Left colon (tissue), 2 donors: ENCODE measurements at places on chromosomes 3 and 15. TPM values are rescaled to one million over a fixed set of nuclear protein-coding genes. Genes with fewer than 3 reads are reported as not detected.
A peak's percentile ranks its signal among the peaks of the same experiment; 100 is the strongest.

FOXB1 gene
- total RNA-seq: not detected

C3orf20 gene
- not detected for total RNA-seq

MEX3B gene
- 1.4 TPM for total RNA-seq

NIPA2 gene
- 78.8 TPM for total RNA-seq

MRPS25 gene
- total RNA-seq: 82.7 TPM

KNL1 gene
- total RNA-seq: 8.0 TPM

GOLGA6L10 gene
- total RNA-seq: 2.0 TPM

TM4SF18 gene
- 2.0 TPM for total RNA-seq

DNA sequence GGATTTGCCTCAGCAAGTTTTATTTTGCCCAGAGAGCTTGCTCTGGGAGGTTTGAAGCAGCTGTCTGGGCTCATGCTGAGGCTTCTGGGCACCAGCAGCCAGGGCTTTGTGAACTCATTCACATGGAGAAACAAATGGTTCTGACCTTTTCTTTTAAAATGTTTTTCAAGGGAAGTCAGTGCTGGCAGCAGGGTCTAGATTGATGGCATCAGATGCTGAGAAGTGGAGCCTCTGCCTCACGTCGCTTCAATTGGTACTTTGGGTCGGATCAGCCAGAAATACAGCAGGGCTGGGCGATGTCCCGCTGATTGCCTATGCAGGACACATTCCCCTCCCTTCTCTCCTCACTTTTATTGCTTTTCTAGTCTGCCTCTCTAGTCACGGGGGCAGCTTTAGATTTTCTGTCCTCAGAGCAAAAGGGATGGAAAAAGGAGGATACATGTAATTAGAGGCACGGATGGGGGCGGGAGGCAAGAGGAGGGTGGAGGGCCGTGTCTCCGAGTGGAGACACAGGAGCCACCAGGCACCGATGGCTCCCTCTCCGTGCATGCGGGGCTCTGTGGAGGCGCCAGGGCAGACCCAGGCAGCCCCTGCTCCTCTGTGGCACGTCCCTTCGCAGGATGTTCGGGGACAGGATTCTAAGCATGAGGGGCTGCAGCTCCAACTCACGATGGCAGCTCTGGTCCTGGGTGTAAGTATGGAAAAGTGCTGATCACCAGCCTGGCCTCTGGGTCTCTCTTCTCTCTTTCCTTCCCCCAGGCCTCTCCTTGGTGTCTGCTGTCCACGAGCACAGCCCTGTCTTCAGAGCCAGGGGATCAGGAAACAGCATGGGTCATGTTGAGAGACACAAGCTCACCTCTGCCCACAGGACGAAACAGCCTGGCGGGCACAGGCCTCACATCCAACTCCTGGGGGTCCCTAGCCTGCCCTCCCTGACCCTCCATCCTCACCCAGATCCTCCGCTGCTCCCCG is 116.1 kb downstream of the FAM43A start:
- no peak for DNase-seq

DNA sequence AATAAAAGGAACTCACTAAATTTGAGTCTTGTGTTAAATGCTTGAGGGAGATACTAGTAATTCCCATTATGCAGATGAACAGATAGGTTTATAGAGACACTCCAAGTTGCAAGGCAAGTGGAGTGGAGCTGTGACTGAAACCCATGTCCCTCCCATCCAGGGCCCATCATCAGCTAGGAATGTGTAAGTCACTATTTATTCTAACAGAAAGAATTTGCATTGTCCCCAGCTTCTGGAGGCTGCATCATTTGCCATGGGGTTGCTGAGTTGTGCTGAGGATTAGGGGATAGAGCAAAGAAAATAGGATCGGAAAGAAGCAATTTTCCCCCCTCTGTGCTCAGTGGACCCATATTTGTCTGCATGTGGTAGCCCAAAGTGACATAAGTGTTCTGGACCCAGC is 197.4 kb upstream of the RGMA start:
- no peak for DNase-seq

DNA sequence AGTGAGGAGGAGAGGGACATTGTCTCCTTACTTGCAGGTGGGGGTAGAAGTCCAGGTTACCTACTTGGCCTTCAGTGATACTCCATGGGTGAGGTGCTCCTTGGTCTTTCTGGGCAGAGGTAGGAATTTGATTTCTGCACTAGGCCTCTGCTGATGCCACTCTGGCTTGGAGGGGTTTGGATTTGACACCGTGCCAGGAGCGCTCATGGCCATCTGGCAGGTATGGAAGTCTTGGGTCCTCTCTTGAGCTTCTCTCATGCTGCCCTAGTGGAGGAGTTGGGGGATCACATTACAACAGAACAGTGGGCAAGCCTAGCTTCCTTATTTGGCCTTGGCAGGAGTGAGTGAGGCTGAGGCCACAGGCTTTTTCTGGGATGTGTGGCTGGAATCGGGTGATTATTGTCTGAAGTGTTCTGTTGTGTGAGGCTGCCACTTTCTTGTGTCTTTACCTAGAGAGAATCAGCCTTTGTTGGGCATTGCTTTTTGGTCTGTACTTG is 525.0 kb downstream of the GABRG3 start:
- DNase-seq: no peak

DNA sequence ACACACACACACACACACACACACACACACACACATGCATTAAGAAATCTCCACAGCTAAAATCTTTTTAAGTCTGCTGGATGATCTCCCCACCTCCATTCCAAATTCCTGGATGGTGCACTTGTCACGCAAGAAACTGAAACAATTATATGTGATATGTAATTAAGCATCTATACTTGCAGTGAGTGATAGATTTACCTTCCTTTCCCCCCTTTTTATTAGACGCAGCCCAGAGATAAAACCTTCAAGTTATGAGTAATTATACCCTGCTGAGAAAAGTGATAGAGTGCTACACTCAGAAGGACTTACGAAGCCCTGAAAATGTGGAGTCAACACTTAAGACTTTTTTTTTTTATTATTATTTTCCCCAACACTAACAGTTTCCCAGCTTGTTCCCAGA is 255.2 kb downstream of the LSAMP start:
- no peak for DNase-seq

DNA sequence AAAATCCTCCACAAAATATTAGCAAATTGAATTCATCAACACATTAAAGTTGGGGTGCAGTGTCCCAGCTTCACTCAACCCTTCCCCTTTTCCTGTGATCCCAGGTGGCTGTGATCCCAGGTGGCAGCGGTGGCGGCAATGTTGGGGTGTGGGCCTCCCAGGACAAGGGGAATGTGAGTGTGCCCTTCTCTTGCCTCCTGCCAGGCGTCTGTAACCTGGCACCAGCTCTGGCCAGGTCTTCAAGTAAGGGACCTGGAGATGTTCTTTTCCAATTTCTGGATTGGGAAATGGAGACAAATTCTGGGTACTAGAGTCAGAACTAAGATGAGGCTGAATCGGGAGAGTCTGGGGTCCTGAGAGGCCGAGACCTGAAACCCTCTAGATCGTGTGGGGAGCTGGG is 20.1 kb downstream of the GOLGA6A start:
- DNase-seq: no peak

GRCh38 chr3:194484614-194485013 is 2.2 kb downstream of the ATP13A3 start:
- DNase-seq: no peak

- DNase-seq: no peak
Measured at GRCh38 chr15:89472785-89473256, 23.6 kb downstream of the RHCG start.

DNA sequence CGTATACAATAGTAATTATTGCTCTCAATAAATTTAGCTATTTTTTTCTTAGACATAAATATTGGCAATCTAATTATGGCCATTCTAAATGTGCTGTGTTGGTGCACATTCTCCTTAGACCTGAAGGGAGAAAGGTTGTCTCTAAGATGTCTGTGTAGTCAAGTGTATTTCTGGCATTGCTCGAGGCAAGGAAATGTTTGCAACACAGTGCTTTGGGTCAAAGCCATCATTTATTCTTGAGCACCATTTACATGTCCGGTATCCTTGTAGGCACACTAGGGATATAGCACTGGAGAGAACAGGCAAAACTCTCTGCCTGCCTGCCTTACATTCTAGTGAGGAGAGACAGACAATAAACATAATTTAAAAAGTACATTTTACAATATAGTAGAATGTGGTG is 2.6 kb upstream of the PHLDB2 start:
- no peak for DNase-seq

GRCh38 chr3:49007771-49008528 is 759 bp downstream of the WDR6 start:
- peak; percentile 93 for DNase-seq

- DNase-seq: no peak
Measured at GRCh38 chr3:146404436-146404835, 64.9 kb downstream of the PLSCR2 start.

- no peak for DNase-seq
Measured at GRCh38 chr15:80216141-80216540, 35.9 kb downstream of the CTXND1 start.

DNA sequence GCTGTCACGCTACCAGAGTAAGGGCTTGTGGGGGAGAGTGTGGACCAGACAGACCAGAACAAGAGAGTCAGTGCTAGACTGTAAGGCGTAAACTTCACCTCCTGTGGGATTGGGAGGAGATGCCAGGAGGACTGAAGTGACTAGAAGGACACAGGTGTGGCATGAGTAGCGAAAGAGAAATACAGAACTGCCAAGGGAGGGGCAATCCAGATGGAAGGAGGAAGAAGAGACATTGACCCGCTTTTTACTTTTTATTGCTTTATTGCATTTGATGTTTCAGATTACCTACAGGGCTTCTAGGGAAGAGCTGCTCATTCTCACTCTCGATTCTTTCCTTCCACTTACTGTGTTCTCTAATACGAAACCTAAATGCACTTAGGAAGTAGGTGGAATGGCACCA is 2.1 kb downstream of the POGLUT1 start:
- peak; percentile 49 for DNase-seq

DNA sequence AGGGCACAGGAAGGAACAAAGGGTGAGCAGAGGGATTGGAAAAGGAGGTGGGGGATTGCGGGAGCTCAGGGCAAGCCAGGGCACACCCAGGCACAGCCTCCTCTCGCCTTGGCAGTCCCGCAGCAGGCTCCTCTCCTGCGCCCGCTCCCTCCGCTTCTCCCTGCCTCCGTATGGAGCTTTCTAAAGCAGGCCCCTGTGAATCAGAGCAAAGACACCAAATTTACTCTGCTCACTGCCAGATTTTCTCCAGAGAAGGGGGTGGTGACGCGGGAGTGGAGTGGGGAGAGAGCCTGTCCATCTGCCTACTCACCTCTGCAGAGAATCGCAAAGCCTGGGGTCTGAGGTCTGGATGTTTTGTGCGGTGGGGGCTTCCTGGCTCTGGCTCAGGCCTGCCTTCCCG is 20.0 kb downstream of the ATP2B2 start:
- no peak for DNase-seq

GRCh38 chr15:89462198-89462912 is 34.0 kb downstream of the RHCG start:
- no peak for DNase-seq

- DNase-seq: no peak
Measured at GRCh38 chr3:50269977-50270413, 1.0 kb downstream of the SEMA3B start.

DNA sequence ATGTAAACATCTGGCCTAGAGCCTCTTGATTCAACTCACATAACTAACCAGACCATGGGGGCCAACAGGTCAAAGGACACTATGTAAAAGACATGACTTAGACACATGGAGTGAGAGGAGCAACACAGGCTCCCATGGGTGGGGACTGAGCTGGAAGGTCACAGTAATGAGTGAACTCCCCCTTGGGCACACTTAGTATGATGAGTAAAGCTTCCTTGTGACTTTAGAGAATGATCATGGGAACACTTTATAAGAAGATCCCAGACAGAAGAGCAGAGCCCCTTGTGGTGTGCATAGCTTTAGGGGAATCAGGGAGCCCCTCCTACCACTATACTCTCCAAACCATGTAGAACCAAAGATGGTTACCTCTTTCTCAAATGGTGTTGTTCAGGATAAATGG is 10.2 kb downstream of the GCSAM start:
- DNase-seq: no peak

DNA sequence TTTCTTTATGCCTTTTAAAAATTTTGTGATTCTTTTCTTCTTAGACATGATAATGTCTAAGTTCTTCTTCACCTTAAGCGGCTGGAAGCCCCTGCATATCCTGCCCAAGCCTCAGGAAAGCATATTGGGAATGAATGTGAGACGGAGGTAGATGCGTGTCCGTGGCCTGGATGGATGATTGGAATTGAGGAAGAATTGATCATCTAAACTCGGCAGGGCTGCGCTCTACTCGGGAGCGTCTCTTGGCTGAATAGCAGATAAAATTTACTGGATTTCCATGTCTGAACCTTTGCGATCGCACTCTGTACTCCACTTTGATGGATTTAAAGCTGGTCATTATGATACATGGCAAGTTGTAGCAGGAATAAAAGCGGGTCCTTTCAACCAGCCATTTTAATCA is 406.7 kb upstream of the ONECUT1 start:
- DNase-seq: no peak

- no peak for DNase-seq
Measured at GRCh38 chr3:112477891-112478290, 21.4 kb downstream of the BTLA start.

DNA sequence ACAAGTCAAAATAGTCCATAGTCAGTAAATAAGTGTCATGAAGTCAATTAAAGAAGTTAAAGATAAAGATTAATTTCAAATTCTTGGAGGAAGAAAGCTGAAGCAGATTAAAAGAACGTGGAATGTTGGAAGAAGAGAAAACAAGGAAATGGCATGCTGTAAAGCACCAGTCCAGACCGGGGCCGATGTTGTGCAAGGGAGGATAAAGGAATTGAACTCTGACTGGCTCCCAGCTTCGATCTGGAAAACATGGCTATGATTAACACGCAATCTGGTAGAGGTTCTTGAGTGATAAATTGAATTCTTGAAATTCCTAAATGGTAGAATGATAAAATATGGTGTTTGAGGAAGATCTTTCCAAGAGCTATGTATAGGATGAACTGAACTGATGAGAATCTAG is 194.4 kb downstream of the MEIS2 start:
- no peak for DNase-seq

DNA sequence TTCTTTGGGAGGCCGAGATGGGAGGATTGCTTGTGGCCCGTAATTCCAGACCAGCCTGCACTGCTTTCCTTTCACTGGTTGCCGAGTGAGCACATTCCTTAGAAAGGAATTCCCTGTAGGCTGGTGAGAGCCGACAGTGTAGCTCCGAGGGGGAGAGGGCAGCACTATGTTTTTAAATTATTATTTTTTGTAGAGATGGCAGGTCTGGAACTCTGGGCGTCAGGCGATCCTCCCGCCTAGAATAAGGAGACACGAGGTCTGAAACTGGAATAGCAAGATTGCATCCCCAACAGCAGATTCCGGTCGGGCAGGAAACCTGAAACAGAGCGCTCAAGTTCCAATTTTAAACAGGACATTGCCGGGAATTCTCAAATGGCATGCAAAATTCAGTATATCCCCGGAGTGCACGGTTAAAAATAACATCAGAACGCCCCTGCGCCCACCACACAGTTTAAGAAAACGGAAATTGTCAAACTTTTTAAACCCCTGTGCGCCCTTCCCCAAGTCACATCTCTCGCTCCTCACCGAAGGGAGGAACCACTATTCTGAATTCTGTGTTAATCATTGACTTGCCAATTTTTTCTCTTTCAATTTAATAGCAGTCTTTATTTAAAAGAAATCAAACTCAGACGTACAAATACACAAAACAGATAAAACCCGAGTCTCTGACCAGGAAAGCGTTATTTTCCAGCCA is 643 bp upstream of the RNU5B-1 start:
- peak; percentile 57 for DNase-seq

GRCh38 chr3:47012342-47013230 is 33.1 kb downstream of the NBEAL2 start:
- no peak for DNase-seq

- DNase-seq: no peak
Measured at GRCh38 chr3:179038216-179038898, 33.3 kb downstream of the ZMAT3 start.
